ENCODE measurements at places on chromosomes 16 and 17.

GRCh38 chr16:53232826-53233529 lies 178.2 kb downstream of the CHD9 start:
- no peak for DNase-seq

GRCh38 chr17:53119773-53120172 lies 703.0 kb upstream of the KIF2B start:
- DNase-seq = no peak

DNA sequence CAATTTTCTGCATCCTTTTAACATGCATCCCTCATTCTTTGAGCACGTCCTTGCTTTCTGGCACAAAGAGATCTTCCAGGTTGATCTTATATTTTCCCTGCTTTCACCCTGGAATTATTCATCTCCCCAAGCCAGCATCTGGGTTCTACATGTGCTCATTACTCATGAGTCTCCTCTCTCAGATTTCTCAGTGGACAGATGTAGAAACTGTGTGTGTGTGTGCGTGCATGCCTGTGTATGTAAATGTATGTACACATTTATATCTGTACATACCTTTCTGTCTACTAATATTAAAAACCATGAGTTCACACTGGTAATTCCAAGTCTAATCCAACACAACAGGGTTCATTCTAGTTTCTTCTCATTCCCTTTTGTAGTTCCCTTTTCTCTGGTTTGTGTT lies 41.9 kb upstream of the NSRP1 start:
- no peak for DNase-seq

GRCh38 chr16:77500934-77501664 lies 66.3 kb upstream of the ADAMTS18 start:
- DNase-seq = no peak

DNA sequence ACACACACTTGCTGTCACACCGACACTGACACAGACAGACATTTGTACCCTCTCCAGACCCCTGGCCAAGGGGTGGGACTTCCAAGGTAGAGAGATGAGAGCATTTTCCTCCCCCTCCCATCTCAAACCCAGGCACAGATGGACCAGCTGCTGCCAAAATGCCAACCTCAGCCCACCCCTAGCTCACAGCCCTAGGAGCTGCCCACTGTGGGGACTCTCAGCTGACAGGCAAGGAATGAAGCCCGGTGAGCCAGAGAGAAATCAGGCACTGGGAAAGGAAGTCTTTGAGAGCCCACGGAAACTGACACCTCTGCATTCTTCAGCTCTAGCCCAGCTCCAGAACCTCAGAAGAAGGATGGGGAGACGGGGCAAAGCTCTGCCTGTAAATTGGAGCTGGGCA lies 2.8 kb downstream of the ETV4 start:
- DNase-seq = no peak

GRCh38 chr17:38455288-38455915 lies 27.1 kb downstream of the ARHGAP23 start:
- no peak for DNase-seq

DNA sequence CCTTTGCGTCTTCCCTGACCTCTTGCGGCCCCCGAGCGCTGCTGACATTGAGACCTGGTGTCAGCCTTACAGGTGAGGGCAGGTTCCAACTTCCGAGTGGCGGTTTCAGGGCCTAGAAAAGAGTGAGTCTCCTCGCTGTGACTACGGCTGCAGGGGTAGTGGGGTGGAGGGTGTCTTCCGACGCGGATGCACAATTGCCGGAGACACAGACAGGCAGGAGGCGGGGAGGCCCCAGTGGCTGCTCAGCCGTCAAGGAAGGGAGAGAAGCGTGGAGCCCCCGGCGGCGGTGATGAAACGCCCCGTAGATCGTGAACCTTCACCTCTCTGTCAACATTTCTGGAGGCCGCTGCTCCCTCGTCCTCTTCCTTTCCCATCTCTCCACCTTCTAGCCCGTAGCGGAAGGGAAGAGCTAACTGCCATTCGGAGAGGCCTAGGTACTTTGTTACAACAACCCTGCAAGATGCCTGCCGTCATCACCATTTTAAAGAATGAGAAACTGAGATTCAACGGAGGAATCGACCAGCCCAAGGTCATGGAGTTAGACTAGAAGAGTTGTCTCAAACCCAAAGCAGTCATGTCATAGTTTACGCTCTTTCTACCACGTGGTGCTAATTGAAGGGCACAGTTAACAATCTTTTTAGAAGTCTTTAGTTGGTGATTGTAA lies 485 bp downstream of the DNAJA3 start:
- DNase-seq = no peak

DNA sequence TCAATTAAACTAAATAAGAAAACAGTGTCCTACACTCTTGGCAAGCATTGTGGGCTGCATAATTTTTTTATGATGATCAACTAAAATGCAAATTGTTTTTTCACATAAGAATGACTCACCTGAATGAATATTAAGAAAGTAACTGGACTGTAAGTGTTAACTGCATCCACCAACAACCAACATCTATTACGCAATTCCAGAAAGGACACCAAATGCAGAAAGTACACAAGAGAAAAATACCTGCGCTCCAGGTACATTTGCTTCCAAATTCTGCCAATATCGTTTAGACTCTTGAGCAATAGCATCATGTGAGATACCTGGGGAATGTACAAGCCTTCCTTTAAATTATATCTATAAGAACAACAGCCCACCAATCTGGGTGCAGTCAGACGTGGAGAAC lies 19.8 kb upstream of the TXNDC11 start:
- DNase-seq = no peak

DNA sequence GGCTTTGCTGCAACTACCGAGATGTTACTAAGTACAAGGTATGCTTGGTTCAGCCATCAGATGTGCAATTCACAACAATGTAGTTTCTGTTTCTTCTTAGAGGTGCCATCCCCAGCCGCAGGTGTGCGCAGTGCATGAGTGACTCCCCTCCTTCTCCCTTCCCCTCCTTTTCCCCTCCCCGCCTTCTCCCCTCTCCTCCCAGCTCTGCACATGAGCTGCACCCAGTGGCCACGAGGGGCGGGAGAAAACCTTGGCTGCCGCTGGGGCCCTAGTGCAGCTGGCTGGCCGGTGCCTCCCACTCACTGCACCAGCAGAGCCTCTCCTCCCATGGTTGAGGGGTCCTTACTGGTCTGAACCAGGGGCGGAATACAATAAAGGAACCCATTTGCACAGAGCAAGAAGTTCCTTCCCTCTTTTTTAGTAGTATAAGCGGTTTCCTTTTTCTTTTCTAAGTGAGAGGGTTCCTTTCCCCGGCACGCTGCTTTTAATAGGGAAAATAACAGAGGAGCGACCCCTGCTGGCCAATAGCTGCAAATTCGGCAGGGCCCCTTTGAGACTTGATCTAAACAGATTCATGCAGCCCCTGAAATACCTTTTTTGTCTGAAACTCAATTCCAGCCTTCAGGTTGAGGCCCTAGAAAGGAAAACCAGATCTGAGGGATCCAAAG lies 7.8 kb upstream of the CCL15 start:
- DNase-seq = no peak

GRCh38 chr16:86513471-86514277 lies 3.3 kb downstream of the FOXF1 start:
- no peak for DNase-seq

DNA sequence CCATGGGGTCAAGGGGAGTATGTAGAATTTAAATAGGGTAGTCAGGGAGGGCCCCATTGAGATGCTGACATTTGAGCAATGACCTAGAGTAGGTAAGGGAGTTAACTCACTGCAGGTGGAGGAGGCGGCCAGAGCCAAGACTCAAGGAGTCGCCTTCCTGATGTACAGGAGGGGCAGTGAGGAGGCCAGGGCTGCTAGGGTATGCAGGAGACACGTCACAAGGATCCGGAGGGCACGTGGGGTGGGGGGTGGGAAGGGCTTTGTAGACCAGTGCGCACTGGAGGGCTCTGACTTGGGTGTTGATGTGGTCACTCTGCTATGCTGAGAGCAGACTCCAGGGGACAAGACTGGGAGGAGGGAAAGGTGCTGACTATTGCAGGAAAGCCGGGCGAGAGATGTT lies 37.5 kb downstream of the SPECC1 start:
- no peak for DNase-seq

DNA sequence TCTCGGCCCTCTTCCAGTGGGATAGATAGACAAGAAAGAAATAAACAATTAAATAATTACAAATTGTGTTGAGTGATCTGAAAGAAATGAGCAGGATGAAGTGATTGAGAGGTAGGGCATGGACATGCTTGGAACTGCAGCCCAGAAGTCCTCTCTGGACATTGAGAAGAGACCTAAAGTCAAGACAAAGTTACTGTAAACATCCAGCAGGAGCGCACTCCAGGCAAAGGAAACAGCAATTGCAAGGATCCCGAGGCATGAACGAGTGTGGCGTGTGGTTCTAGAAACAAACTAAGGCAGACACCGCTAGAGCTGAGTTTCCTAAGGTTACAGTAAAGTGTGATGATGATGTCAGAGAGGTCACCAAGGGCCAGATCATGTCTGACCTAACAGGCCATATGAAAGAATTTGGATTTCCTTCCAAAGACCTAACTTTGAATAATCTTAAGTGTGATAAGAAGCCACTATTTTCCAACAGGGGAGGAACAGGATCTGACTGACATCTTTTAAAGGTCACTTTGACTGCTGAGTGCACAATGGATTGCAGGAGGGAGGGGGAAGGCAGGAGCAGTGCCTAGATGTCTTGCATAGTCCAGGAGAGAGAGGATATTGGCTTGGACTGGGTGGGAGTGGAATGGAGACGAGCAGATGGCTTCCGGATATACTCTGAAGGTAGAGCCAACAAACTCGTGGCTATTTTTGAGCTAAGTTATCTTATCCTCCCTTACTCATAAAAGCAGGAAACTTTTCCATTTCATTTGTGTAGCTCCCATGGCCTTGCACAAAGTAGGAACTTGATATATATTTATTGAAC lies 19.0 kb downstream of the ABCC12 start:
- no peak for DNase-seq

DNA sequence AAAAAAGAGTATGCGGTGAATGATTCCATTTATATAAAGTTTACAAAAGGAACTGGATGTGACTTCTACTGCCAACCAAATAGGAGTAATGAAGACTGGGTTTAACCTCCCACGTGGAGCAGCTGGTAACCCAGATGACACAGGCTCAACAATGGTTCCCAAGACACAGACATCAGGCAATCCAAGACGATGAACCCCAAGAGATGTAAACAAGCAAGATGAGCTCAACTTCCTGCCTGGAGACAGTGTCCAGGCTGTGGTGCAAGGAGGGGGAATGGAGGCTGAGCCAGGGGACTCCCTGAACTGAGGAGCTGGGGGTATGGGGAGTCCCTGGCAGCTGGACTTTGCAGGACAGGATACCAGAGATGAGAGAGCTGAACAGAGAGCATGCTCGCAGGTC lies 104.7 kb downstream of the LITAF start:
- DNase-seq = no peak

DNA sequence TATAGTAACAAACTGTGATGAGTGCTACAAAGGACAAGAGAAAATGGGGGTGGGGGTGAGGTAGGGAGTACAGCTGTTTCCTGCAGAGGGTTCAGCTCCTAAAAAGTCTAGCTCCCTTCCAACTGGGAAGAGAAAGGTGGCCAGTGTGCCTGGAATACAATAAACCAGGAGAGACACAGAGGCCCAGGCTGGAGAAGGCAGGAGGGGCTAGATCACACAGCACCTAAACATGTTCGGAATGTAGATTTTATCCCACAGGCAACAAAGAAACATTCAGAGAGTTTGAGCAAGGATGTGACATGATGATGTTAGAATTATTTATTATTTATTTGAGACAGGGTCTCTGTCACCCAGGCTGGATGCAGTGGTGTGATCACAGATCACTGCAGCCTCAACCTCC lies 10.2 kb downstream of the TEX2 start:
- DNase-seq = no peak

GRCh38 chr16:79369796-79370195 lies 230.7 kb downstream of the MAF start:
- DNase-seq = no peak

DNA sequence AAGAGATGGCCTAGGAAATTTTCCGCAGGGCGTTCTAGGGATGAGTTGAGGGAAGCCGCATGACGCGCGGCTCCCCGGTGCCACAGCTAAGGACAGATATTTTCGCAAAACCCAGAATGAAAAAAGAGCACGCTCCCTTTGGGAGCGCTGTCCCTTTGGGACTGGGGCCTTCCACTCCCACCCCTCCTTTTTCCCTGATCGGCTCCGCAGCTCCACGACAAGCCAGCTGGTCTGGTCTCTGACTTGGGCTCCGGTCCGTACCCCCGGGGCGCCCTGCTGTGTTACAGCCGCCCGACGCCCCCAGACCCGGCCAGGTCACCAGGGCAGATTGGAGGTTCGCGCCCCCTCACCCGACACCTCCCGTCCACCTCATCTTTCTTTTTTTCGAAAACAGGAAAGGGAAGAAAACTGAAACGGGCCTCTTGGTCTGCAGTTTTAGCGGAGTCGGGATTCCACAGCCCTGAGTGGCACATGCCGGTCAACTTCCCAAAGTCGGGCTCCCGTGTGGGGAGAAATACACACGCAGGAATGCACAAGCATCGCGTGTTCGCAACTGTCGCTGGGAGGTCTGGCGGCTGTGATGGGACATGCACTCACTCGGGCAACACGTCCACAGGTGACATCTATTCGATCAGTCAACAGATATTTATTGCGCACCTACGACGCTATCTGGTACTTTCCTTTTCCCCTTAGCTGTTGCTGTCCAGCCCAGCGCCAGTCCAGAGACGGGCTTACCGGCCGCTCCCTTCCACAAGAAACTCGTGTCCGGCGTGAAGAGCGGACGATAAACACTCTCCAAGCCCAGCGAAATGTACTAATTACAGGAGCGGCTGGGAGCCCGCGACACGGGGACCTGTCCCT lies 3.9 kb upstream of the SOX9 start:
- no peak for DNase-seq
